Hematopoietic multipotent progenitor cell treated with erythropoietin and hydrocortisone succinate and interleukin-3 and kit ligand, for 8 days (in vitro differentiated cells): ENCODE measurements at places on chromosomes 1 and 21.

- DNase-seq = no peak
Measured at GRCh38 chr1:70436622-70437251, 25.7 kb downstream of the CTH start.

GRCh38 chr1:219322766-219323165, 149.1 kb downstream of the LYPLAL1 start:
- no peak for DNase-seq

DNA sequence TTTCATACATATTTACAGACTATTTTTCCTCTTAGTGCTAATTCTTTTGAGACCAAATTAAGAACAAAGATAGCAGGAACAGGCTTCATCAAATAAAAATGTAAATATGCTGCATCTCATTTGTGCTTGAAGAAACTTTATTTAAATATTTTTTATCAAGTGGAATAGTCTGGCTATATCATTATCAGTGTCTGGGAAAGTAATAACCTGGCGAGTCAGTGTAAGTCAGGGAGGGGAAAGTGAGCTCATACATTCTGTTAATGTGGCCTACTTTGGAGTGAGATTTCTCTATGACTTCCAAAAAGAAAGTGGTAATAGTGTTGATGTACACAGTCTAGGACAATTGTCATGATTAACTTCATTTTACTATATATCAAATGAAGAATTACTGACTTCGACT, 1045.1 kb downstream of the ADGRL2 start:
- no peak for DNase-seq

- DNase-seq = peak; percentile 60
Measured at GRCh38 chr1:54408147-54409066, 2.2 kb upstream of the SSBP3 start.

- DNase-seq = no peak
Measured at GRCh38 chr1:66350001-66350547, 183.9 kb upstream of the SGIP1 start.

- DNase-seq = peak; percentile 99
Measured at GRCh38 chr1:42963378-42964043, 4.8 kb upstream of the SLC2A1 start.

DNA sequence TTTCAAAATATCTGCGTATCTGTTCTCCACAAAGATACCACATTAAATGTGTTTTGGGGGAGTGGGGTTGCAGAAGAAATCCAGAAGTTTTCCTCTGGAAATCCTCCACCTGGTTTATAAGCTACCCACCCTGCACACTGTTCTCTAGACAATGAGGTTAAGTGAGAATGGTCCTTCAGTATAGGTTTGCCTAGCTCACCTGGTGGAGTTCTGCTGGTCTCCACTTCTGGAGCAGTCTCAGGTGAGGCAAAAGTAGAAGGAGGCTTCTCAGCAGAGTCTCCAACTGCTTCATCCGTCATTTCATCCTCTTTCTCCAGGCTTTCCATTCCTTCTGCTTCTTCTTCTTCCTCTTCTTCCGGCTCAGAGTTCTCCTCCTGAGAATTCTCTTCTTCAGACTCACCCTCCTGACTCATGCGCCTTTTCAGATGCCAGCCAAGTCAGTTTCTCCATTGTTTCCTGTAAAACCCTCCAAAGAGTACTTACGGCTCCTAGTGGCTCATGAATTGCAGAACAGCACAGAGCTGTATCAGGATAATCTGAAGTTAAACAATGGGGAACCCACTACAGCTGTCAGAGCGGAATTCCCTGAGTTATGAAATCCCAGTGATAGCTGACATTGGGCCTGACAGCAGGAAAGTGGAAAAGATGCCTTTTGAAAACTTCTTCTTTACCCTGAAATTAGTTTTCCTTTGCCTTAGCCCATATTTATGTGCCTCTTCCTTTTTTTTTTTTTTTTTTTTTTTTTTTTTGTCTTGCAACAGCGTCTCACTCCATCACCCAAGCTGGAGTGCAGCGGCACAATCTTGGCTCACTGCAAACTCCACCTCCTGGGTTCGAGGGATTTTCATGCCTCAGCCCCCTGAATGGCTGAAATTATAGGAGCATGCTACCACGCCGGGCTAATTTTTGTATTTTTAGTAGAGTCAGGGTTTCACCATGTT, 38.5 kb downstream of the MSTO1 start:
- DNase-seq = peak; percentile 51

GRCh38 chr1:54335755-54336108, 70.5 kb downstream of the SSBP3 start:
- no peak for DNase-seq

DNA sequence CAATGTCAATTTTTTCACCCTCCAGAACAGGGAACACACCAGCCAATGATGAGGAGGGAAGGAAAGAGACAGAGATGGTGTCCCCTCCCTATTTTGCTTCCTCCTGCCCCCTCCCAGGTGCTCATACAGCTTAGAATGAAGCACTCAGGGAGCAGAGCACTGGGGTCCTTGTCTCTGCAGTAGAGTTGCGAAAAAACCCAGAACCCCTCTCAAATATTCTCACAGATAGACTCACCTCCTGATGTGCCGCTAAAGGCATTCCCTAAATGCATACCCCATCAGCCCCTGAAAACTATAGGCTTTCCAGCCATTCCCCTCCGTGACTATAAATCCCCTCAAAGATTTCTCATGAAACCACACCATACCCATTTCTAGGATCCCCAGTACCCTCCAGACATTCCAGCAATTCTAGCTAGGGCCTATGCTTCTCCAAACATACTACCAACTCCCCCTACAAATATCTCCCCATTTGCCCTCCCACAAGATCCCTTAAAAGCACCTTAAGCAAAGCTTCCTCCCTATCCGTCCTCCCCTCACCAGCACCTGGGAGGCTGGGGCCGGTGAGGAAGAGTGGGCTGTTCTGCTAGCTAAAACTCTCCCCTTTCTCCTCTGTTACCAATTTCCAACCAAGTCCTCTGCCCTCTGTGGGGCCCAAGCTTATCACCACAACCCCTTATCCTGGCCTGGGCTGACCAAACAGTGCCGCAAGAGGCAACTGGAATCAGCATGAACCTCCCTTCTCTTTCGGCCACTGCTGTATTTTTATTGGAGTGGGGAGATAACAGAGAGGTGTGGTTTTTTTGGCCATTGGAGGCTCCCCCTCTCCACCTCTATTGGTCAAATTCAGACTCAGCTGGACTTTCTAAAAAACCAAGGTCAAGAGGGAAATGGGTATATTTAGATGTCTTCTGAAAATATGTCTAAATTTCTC, 54.7 kb downstream of the RHBG start:
- no peak for DNase-seq

GRCh38 chr1:205676597-205676996, 3.7 kb downstream of the SLC45A3 start:
- no peak for DNase-seq

DNA sequence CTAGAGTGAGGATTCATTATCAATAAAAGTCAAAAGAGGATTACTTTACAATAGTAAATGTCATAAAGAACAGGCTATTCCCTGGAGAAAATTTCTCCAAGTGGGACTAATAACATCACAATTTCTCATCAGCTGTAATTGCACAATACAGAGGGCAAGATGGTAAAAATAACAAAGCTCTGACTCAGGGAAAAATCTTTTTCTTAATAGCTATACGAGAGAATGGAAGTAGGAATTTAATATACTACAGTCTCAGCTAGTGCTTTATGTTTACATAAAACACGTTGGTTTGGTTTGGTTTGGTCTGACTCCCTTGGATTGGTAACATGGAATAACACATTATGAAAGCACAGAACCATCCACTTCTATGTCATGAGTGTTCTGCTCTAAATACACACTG, 397.6 kb downstream of the LRRIQ3 start:
- no peak for DNase-seq

DNA sequence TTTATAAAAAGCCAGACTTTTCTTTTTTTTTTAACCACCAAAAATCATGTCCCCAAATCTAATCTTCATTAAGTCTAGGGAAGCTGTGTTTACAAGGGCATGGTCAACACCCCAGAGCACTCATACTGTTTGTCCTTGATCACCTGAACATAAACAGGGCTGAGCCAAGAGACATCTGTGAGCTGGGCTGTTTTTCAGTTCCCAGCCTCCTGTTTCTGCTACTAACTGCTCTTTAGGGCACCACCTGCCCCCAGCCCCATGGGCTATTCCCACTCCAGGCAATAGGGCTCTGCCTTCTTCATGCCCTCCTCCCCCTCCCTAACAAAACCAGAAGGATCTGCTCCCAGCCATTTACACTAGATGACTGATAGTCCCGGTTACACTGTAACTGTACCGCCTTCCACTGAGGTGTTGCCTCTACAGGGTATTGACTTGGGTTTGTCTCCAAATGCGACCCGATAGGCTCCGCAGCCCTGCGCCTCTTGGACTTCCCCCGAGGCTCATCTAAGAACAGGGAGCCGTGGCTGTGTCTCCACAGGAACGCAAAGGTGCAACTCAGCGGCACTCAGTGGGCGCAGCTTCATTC, 11.7 kb upstream of the SLC26A9 start:
- no peak for DNase-seq

DNA sequence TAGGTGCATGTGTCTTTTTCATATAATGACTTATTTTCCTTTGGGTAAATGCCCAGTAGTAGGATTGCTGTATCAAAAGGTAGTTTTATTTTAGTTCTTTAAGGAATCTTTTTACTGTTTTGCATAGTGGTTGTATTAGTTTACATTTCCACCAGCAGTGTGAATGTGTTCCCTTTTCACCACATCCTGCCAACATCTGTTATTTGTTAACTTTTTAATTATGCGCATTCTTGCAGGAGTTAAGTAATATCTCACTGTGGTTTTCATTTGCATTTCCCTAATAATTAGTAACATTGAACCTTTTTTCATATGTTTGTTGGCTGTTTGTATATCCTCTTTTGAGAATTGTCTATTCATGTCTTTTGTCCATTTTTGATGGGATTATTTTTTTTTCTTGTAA, 1761.9 kb downstream of the PLA2G4A start:
- DNase-seq = no peak

GRCh38 chr1:49104575-49104974, 327.9 kb upstream of the BEND5 start:
- no peak for DNase-seq

- DNase-seq = no peak
Measured at GRCh38 chr1:7980984-7981383, 19.5 kb downstream of the PARK7 start.

DNA sequence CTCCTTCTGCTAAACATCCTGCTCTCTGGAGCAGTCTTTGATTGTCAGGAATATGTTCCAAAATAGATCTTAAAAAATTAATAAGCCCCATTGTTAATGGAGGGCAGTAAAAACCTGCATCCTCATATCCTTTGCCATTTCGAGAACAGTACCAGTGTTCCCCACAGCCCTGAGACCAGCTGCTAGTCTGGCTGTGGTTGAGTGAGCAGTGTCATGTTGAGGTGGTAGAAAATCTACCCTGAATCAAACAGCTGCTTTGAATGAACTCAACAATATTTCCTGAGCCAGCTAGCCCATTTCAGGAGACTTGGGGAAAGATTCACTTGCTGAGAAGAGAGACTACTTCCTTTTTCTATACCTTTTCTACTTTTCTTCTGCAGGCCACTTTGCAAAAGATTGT, 24.4 kb downstream of the FABP3 start:
- DNase-seq = no peak

DNA sequence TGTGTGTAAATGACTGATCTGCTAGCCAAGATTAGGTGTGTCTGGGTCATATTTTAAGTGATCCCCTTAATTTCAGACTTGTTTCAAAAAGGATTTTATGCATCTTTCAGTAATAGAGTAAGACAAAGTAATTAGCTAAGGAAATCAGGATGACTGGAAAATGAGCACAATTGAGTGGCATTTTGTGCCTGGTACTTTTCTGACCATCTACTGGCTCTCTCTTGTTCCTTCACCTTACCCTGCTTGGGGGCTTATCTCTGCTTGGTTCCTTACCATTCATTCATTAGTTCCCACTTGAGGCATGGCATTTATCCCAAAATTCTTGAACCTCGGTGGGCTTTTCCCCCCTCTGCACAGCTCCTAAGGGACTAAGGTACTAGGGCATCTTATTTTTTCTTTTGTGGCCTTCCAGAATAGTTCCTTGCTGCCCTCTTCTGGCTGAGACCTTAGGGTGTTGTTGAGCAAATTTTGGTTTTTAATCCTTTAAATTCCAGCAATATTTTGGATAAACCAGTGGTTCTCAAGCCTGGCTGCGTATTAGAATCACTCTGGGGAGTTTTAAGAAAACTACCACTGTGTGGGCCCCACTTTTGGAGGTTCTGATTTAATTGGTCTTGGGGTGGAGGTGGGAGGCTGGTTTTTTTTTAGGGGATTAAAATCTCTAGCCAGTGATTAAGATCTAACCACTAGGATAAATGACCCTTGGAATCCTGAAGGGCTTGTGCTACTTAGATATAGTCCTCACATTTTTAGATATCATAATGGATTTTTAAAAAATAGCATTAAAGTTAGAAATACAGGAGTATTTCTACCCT, 50.8 kb downstream of the HS2ST1 start:
- DNase-seq = peak; percentile 57

- DNase-seq = no peak
Measured at GRCh38 chr1:99532276-99532580, 113.7 kb upstream of the PALMD start.

DNA sequence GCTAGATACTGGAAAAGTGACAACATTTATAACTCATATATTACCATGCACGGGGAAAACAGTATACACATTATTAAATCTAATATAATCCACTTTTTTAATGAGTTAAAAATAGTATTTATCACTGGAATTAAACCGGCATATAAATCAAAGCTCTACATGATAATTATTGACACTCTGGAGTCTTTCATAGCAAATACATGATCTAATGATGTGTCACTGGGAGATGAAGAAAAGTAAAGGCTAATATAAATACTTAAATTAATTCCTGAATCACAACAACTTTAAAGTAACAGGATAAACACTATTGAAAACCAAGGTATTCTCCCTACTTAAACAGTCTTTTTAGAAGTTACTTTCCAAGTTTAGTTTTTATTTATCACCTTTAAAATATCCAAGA, 52.4 kb upstream of the ASPM start:
- DNase-seq = no peak

DNA sequence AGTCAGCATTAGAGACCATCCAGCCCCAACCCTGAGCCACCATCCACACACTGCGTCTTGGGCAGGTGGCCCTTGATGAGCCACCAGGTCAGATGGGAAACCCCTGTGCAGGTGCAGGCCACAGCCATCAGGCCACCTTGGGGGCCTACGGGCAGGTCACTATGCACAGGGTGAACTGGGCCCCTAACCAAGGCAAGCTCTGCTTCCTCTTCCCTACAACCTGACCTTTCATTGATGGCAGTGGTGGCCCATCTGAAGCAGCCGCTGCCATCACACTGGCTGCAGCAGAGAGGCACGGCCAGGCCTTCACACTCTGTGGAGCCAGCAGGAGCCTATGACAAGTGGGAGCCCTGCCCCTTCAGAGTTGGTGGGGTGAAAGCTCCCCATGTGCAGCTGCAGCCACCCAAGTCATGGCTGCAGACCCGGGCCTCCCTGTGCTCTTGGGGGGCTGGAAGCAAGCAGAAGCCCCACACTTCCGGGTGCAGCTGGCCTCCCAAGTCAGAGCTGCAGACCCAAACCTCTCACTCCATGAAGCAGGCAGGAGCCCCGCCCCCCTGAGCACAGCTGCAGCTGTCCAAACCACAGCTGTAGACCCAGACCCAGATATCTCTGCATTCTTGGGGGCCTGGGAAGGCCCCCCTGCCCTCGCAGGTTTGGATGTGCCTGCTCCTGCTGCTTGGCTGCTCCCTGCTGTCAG, 681.5 kb downstream of the MATN1 start:
- no peak for DNase-seq
